Left ventricle myocardium inferior (tissue), 1 donor: ENCODE measurements at places on chromosomes 12 and 14.

GRCh38 chr14:54366736-54367735, 29.8 kb upstream of the CDKN3 start:
- no peaks in the 10 kb centered on the region for H3K36me3 ChIP-seq
- H3K27ac ChIP-seq, result peak overlapping the region; percentile 2
- DNase-seq, result no peak
- peaks cover 44% of the 10 kb centered on the region for H3K4me1 ChIP-seq

DNA sequence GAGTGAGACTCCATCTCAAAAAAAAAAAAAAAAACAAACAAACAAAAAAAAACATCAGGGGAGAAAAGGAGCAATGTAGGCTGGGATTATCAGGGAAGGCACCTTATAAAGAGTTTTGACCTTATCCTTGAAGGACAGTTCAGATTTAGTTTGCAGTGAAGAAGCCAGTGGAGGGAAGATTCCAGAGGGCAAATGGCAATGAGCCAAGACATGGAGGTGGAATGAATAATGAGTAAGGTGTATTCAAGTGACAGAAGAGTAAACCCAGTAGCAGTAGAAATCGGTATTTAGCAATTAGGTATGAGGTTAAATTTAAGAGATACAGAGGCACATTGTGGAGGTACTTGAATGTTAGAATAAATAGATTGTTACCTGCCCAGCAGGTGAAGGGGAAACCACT, 2.2 kb upstream of the DUSP16 start:
- no peaks in the 10 kb centered on the region for H3K27me3 ChIP-seq
- no peak for DNase-seq
- H3K4me3 ChIP-seq, result no peak overlapping the region
- H3K27ac ChIP-seq, result no peak overlapping the region
- H3K4me1 ChIP-seq, result peaks cover 20% of the 10 kb centered on the region
- no peaks in the 10 kb centered on the region for H3K36me3 ChIP-seq

DNA sequence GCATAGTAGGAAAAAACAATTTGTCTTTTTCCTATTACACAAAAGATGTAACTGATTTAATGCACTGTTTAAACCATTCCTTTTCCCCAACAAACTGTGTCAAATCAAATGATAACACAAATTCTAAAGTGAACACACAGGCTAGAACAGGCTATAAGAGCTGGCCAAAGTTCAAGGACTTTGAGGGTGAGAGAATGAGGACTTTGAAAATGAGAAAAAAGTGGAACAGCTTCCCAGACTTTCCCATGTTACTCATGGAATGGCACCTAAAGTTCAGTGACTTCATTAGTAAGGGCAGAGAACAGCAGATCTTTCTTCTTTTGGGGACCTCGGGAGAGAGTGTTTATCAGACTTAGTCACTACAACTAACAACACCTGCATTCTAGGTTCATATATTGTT, 22.6 kb downstream of the TMEM253 start:
- H3K4me3 ChIP-seq, result no peak overlapping the region
- no peak for DNase-seq
- H3K27ac ChIP-seq, result no peak overlapping the region
- peaks cover 17% of the 10 kb centered on the region for H3K27me3 ChIP-seq
- no peaks in the 10 kb centered on the region for H3K4me1 ChIP-seq

DNA sequence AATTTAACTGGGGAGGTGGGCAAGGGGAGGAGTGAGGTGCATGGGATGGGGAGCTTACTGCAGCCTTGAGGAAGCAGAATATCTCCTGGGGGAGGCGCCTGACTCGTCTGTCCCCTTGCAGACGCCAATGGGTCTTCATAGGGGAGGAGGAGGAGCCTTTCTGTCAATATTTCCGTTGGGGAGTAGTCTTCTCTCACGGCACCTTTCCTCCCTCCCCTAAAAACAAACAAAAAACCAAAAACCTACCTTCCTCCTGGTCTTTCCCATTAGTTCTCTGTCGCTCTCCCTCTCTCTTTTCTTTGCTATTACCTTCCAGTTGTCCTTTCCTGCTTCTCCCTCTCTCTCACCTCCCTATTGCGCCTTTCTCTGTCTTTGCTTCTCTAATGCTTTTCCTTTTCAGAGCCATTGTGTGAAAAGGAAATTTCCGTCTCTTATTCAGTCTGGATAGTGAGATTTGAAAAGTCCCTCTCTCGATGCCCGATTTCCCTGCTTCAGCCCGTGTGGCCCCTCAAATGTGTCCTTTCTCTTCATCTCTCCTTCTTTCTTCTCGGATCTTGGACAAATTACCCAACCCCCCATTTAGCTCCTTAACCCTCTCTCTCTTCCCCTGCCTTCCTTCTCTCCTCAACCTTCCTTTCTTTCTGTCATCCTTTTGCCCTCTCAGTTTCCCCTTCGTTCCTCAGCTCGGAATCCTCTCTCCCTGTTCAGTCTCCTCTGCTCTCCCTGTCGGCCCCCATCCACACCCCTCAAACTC, 5.9 kb downstream of the GPR84 start:
- H3K4me3 ChIP-seq, result peak overlapping the region; percentile 79
- no peak for DNase-seq
- peaks cover 34% of the 10 kb centered on the region for H3K4me1 ChIP-seq
- peak overlapping the region; percentile 95 for H3K27ac ChIP-seq

GRCh38 chr14:45807178-45807899, 554.3 kb upstream of the MIS18BP1 start:
- H3K4me1 ChIP-seq, result no peaks in the 10 kb centered on the region
- no peak overlapping the region for H3K27ac ChIP-seq

DNA sequence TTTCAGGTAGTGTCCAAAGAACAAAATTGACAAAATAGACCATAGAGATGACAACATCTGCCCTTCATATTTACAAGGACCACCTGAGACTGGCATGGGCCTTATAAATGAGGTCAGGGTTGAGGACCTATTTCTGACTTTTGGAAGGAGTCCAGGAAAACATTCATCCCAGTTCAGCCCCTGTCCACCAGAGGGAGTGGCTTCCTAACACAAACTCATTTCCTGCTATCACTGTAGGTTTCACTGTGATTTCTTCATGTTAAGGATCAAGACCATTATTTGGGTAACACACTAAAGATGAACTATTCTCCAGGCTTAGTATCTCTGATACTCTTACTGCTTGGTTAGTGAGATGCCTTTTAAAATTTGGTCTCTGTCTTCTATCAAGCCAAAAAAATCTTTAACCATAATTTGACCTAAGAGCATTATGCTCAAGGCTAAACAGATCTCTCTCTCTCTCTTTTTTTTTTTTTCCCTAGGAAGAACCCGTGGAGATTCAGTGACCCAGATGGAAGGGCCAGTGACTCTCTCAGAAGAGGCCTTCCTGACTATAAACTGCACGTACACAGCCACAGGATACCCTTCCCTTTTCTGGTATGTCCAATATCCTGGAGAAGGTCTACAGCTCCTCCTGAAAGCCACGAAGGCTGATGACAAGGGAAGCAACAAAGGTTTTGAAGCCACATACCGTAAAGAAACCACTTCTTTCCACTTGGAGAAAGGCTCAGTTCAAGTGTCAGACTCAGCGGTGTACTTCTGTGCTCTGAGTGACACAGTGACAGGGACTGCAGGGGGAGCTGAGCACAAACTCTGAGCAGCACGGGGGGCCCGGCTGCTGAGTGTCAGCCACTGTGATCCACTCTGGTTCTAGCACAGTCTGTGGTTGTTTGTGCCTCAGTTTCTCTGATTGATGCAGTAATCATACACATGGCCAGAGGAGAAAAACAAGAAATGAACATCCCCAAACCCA, 267.6 kb upstream of the OR4E1 start:
- H3K27ac ChIP-seq, result peak overlapping the region; percentile 27
- H3K27me3 ChIP-seq, result no peaks in the 10 kb centered on the region
- no peak overlapping the region for H3K4me3 ChIP-seq
- no peak for DNase-seq

GRCh38 chr14:60102389-60102788, 10.7 kb downstream of the PCNX4 start:
- no peak for DNase-seq
- no peaks in the 10 kb centered on the region for H3K27me3 ChIP-seq
- H3K36me3 ChIP-seq, result peaks cover 6% of the 10 kb centered on the region
- H3K27ac ChIP-seq, result peak overlapping the region; percentile 45
- peaks cover 75% of the 10 kb centered on the region for H3K4me1 ChIP-seq
- peak overlapping the region; percentile 2 for H3K4me3 ChIP-seq

- H3K27ac ChIP-seq, result no peak overlapping the region
- no peak for DNase-seq
- H3K36me3 ChIP-seq, result no peaks in the 10 kb centered on the region
- H3K4me1 ChIP-seq, result no peaks in the 10 kb centered on the region
- H3K4me3 ChIP-seq, result no peak overlapping the region
Measured at GRCh38 chr14:83085725-83086124, 1552.1 kb upstream of the SEL1L start.

DNA sequence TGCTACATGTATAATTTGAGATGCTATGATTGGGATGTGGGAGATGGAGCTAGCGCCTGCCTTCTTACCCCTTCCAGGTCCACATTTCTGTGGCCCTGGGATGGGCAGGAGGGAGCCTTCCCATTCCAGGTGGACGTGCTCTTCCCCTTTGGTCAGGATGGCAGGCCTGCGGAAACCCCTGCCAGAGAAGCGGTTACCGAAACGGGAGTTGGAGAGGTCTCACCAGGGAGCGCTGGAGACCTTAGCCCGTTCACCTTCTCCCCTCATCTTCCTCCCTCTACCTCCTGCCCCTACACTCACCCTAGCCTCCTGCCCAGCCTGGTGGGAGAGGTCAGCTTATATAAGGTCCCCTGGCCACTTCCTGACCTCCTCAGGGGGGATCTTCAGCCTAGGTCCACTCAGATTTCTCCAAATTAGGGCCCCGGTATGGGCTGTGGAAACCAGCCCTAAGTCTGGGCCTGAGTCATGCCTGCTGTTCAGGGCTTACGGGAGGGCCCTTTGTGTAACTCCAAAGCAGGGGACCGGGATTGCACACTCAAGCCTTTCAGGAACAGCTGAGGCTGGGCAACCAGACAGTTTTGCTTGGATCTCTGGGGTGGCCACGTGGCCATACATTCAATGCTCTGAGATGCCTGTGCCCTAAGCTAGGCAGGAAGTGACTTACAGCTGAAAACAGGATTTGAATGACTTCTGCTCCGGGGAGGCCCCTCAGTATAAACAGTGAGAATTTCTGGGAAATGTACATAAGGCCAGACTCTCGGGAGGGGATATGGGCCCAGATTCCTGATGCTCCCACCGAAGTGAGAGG, 10.2 kb upstream of the MEG3 start:
- DNase-seq, result no peak
- H3K27me3 ChIP-seq, result peaks cover 60% of the 10 kb centered on the region
- H3K36me3 ChIP-seq, result no peaks in the 10 kb centered on the region

GRCh38 chr12:99282086-99282485, 365.5 kb upstream of the GARIN6 start:
- H3K27me3 ChIP-seq, result no peaks in the 10 kb centered on the region
- no peak overlapping the region for H3K4me3 ChIP-seq
- H3K36me3 ChIP-seq, result no peaks in the 10 kb centered on the region

DNA sequence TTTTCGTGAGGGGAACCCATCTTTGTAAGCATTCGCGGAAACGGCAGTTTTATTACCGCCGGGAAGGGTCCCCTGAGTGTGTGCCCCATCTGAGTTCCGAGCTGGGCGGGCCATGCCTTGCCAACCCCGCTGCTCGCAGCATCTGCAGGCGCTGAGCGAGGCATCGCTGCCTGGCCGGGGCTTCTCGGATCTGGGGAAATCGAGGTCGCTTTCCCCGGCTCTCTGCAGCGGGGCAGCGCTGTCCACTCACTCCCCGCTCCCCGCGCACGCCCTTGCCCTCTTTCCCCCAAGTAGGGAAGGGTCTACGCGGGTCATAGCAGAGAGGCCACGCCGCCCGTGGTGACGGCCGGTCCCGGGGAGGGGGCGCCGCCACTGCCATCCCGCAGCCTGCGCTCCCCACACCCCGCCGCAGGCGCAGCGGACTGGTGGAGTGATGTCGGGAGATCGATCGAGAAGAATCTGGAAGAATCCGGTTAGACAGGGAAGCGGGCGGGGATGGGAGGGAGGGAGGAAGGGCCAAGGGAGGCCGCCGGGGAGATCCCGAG, 507 bp upstream of the FKBP4 start:
- H3K4me3 ChIP-seq, result peak overlapping the region; percentile 83
- peaks cover 43% of the 10 kb centered on the region for H3K4me1 ChIP-seq
- no peak for DNase-seq

DNA sequence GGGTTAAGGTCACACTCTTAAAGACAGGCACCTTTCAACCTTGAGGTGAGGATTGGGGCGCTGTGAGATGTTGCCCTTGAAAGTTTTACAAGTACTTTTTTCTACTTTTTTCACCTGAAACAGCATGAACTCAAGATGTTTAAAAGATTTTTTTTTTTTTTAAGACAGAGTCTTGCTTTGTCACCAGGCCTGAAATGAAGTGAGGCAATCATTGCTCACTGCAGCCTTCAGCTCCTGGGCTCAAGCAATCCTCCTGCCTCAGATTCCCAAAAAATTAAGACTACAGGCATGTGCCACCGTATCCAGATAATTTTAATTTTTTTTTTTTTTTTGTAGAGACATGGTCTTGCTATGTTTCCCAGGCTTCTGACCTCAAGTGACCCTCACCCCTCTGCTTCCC, 243.9 kb downstream of the DIO2 start:
- no peaks in the 10 kb centered on the region for H3K27me3 ChIP-seq
- H3K4me3 ChIP-seq, result no peak overlapping the region
- no peaks in the 10 kb centered on the region for H3K4me1 ChIP-seq
- H3K36me3 ChIP-seq, result no peaks in the 10 kb centered on the region

DNA sequence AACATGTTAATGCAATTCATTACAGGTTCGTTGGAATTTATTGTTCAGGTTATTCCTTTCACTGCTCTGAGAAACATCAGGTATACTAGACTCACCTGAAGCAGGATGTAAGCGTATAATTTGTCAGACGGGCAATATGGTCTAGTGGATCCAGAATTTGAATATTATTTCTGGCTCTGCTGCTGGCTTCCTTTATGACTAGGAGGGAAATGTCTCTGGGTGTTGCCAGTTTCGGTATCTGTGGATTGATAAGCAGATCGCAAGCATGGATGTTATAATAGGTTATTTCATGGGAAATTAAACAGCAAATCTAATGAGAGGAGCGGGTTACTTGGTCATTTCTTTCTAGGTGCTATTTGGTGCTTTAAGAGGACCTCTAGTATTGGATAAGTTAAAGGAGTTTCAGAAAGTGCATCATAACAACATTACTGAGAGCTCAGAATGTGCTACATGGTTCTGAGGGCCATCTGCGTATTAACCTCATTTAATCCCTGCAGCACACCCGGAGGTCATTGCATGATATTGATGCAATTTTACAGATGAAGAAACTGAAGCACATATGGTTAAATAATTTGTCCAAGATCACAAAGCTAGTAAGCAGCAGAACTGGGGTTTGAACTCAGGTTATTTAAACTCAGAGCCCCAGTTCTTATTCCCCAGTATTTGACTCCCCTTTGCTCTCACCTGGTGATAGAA, 47.3 kb upstream of the BCAT1 start:
- no peaks in the 10 kb centered on the region for H3K27me3 ChIP-seq
- DNase-seq, result no peak
- no peaks in the 10 kb centered on the region for H3K36me3 ChIP-seq
- H3K27ac ChIP-seq, result no peak overlapping the region

DNA sequence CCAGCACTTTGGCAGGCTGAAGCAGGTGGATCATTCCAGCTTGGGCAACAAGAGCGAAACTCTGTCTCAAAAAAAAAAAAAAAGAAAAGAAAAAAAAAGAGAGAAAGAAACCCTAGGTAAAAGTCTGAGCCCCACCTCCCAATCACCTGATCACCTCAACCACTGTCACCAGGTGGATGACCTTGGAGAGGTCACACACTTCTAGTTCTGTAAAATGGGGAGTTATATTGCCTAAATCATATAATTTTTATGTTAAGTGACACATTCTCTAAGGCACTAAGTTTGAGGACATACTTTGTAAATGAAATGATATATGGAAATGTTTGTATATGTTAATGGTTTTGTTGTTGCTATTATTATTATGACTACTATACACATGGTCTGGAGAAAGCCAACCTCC, 1.5 kb upstream of the ERBB3 start:
- no peaks in the 10 kb centered on the region for H3K36me3 ChIP-seq
- H3K4me1 ChIP-seq, result peaks cover 21% of the 10 kb centered on the region
- H3K27me3 ChIP-seq, result peaks cover 26% of the 10 kb centered on the region
- no peak for DNase-seq
- H3K4me3 ChIP-seq, result peak overlapping the region; percentile 70
